Amniotic epithelial cell (primary cell): ENCODE measurements at places on chromosomes 6 and 20.

DNA sequence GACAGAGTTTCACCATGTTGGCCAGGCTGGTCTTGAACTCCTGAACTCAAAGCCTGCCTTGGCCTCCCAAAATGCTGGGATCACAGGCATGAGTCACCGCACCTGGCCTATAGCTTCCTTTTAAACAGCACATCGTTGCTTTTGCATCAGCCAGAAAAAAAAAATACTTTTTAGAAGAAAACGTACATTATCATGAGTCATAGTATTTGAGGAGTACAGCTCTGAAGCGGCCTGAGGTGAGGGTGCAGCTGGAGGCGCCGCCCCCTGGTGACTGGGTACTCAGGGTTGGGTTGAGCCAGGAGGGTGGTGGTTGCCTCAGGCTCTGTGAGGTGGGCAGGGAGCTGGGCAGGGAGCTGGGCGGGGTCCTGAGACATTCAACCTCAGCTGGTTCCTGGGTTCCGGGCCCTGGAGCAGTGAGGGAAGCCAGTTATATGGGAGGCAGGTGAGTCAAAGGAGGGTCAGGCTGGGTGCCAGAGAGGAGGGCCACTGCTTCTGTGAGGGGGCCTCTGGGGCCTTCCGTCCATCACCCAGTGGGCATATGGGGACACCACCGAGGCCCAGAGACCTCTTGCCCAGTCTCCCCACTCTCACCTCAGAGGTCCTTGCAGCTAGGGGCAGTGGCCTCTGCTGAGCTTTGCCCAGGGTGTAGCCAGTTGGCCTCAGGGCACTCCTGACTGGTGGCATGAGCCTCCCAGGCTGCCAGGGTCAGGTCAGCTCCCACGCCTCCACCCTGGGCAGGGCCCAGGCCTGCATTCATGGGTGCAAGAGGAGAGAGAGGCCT is 11.7 kb upstream of the ID1 start:
- DNase-seq = peak; percentile 85

DNA sequence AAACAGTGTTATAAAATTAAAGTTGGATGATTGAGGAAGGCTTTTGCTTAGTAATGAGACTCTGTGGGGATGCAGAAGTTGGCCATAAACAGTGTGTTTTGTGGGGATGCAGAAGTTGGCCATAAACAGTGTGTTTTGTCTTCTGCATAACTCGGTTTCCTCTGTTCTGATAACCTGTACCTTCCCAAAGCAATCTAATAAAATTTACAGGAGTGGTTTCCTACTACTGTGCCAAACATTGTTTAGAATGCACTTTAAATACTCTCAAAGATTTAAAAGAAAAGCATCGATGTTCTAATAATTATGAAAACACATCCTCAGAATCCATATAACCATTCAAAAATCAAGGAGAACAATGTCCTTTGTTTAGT is 36.9 kb upstream of the SIRT5 start:
- no peak for DNase-seq

GRCh38 chr6:12635813-12636212 is 80.8 kb upstream of the PHACTR1 start:
- peak; percentile 83 for DNase-seq

DNA sequence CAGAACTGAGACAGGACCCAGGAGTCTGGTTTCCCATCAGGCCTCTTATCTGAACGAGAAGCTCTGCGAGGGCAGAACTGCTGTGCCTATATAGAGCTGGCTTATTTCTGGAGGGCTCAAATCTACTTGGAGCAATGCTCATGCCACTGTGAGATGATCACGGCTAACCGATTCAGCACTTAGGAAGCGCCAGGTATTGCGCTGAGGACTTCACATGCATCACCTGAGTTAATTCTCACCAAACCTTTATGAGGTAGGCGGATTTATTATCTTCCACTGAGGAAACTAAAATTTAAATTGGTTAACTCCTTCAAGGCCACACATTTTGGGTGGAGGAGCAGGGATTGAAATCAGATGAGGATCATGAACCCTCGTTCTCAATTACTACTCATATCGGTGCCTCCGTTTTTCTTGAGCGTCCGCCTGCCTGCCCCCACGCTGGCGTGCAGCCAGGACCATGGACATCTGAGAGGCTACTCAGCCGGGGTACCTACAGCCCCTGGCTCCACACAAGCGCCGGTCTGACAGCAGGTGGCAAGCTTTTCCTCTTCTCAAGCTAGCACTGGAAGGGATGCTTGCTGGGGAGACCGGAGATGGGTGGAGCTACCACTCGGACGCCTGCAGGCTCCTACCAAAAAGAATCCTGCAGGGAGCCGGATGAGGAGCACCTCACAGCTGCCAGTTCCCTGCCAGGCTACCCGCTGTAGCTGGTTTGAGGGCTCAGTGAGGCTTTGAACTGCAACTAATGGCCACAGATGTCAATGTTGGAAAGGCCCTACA is 1.0 kb upstream of the PCIF1 start:
- DNase-seq = peak; percentile 80
